ENCODE measurements at places on chromosomes 1 and 21.

- no peak for DNase-seq
Observed at GRCh38 chr1:172270605-172271004, 149.9 kb upstream of the C1orf105 start.

DNA sequence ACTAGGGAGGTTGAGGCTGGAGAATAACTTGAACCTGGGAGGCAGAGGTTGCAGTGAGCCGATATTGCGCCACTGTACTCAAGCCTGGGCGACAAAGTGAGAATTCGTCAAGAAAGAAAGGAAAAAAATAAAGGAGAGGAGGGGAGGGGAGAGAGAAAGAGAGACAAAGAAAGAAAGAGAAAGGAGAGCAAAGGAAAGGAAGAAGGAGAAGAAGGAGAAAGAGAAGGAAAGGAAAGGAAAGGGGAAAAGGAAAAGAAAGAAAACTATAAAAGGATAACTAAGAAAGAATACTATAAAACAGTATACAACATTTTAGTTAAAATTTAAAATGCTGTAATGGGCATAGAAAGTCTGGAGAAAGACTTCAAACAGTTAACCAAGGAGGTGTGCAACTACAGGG lies 33.6 kb downstream of the EIF4G3 start:
- no peak for DNase-seq

GRCh38 chr1:184973272-184974055 lies 844 bp downstream of the NIBAN1 start:
- DNase-seq = peak; percentile 17

GRCh38 chr1:224563666-224564065 lies 52.5 kb upstream of the CNIH3 start:
- no peak for DNase-seq

GRCh38 chr1:38915352-38915948 lies 26.2 kb downstream of the RHBDL2 start:
- no peak for DNase-seq

Measured in stimulated activated CD4-positive, alpha-beta T cell treated with anti-CD3 and anti-CD28 coated beads, Interleukin-1b, Interleukin-23, amount 100 ng/mL, for 4 hours (primary cell).